ENCODE measurements at places on chromosomes 1 and 21.

DNA sequence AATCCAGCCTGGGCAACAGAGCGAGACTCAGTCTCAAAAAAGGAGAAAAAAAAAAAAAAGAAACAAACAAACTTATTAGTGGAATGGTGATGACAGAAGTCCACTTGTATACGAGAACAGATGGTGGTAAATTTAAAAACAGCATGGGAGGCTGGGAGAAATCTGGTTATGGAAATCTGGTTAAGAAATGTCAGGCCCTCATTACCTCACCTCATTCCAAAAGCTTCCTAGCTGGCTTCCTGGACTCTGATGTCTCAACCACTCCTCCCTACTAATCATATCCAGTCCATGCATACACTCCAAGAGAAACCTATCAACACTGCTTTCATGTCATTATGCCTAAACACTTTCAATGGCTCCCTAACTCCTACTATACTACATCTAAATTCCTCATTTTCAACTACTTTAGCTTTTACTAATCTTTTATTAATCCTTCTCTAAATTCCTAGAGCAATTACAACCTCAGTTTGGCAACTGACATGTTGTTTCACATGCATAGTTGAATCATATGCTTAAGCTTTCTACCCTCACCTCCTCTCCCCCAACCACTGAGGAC, 52.9 kb downstream of the FOXJ3 start:
- no peak for DNase-seq

DNA sequence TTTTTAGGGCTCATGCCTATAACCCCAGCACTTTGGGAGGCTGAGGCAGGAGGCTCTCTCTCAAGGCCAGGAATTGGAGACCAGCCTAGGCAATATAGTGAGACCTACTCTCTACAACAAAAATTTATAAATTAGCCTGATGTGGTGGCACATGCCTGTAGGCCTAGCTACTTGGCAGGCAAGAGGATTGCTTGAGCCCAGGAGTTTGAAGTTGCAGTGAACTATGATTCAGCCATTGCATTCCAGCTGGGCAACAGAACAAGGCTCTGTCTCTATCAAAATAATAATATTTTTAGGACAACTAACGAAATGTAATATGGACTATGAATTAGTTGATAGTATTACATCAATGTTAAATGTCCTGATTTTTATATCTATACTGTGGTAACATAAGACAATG, 68.8 kb upstream of the ARID1A start:
- no peak for DNase-seq

DNA sequence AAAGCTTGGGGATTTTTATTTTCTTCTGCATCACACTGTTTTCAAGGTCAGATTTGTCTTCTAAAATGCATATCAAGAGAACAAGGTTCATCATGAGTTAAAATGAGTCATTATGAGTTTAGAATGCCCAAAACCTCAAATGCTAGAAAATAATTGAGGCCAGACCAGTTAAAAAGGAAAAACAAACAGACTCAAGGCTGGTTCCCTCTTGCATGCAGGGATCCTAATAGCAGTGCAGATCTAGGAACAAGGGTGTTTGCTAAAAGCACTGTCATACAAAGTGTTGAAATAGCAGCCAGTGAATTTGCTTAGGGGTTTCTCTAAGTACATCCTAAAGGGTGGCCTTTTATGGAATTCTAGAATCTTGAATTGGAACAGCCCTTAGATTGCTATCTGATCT, 15.3 kb downstream of the BEND5 start:
- no peak for DNase-seq

- DNase-seq, result no peak
Observed at GRCh38 chr1:70674941-70675685, 264.0 kb downstream of the CTH start.

- no peak for DNase-seq
Observed at GRCh38 chr1:90186506-90187322, 191.8 kb downstream of the ZNF326 start.

DNA sequence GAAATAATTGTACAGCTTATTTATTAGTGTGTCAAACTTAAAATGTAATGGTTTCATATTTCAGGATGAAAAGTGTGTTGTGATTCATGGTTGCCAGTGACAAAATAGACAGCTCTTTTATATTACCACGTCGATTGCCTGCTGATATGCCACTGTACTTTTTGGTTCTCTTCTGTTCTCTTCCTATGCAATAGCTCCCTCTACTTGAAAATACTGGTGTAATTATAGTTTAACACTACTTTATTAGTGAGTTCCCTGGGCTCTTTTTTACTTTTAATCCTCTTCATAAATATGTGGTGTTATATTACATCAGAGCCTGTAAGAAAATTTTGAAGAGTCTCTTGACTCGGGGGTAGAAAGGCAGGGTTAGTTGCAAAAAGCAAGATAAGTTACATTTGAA, 111.3 kb downstream of the PATJ start:
- DNase-seq, result peak; percentile 11

DNA sequence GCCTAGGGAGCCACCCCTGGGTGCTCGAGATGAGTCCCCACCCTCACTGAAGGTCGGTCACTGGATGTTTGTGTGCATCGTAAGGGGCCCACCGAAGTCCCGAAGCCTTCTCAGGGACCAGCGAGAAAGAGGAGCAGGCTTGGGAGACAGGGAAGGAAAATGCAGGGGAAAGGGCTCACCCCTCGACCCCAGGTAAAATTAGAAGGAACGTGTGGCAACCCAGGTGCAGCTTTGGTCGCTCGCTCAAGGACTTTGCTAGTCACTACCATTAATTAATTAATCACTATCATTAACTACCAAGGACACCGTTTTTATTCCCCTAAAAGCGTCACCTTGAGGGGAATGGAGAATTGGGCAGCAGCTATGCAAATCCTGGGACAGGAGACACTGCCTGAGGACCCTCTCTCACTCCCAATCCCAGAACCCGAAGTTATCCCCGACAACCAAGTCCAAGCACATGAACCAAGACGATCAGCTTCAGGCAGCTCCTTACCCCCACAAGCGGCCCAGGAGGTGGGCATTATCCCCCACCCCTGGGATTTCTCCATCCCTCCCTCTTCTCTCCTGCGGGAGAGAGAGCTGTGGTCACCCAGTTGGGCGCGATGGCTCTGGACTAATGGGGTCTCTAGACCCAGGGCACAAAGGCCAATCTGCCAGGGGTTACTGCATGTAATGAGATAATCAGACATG, 4.2 kb upstream of the SIM2 start:
- DNase-seq, result no peak
